ENCODE measurements at places on chromosomes 3 and 15.

GRCh38 chr3:197021231-197021630 lies 8.4 kb downstream of the MELTF start:
- no peak for DNase-seq

- DNase-seq, result no peak
Observed at GRCh38 chr15:59436774-59437141, 1.2 kb upstream of the FAM81A start.

DNA sequence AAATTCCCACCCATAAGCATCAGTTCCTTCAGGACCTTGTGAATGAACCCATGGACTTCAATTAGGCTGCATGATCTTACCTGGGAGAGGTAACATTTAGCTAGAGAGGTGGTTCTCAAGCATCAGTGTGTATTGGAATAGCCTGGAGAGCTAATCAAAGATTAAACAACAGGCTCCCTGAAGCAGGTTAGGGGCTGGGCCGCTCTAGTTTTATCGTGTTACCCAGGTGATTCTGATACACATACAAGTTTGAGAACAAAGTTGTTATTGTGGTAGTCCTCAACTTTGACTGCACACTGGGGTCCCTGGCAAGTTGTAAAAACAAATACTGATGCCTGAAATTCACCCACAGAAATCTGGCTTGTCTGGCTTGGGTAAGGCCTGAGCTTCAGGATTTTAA lies 31.2 kb downstream of the MYH15 start:
- no peak for DNase-seq

- peak; percentile 10 for DNase-seq
Observed at GRCh38 chr15:97791824-97792792, 168.4 kb upstream of the ARRDC4 start.

DNA sequence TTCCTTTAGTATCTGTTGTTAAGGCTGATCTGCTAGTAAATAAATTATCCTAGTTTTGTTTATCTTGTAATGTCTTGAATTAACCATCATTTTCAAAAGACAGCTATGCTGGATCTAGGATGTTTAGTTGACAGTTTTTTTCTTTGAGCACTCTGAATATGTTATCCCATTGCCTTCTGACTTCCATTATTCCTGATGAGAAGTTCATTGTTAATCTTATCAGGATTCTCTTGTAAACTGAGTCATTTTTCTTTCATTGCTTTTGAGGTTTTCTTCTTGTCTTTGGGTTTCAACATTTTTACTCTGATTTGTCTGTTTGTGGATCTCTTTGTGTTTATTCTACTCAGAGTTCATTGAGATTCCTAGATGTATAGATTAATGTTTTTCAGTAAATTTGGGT lies 157.7 kb downstream of the WNT7A start:
- peak; percentile 2 for DNase-seq

DNA sequence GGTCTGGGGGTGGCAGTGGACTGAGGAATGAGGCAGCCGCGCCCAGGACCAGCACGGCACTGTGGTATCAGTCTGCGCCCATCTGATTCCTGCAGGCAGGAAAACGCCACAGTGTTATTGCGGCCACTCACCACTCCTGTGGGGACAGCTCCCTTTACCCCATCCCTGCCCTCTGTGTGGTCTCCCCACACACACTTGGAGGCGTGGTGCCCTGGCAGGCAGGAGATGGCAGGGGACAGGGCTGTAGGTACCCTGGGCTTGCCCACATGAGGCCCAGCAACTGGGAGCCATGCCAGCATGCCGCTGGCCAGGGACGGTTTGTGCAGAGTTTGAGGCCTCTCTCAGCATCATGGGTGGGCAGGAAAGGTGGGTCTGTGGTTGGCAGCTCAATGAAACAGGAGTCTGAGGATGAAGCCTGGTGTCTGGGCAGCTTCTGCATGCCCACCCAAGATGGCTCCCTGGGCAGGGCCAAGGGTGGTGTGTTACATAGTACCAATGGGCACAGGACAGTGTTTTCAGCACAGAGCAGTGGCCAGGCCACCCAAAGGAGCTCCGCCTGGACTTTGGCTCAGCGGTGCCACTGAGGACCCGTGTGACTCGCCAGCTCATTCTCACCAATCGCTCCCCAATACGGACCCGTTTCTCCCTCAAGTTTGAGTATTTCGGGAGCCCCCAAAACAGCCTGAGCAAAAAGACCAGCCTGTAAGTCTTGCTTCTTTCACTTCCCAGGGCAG lies 27.2 kb downstream of the ACAA1 start:
- DNase-seq, result no peak

DNA sequence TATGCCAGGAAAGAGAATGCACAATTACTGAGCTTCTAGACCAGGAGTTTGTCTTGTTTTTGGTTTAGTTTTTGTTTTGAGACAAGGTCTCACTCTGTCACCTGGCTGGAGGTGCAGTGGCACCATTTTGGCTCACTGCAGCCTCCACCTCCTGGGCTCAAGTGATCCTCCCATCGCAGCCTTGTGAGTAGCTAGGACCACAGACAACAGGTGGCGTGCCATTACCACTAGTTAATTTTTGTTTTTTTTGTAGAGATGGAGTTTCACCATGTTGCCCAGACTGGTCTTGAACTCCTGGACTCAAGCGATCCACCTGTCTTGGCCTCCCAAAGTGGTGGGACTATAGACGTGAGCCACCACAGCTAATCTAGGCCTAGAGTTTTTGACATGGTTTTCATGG lies 104.4 kb upstream of the CCDC54 start:
- no peak for DNase-seq

DNA sequence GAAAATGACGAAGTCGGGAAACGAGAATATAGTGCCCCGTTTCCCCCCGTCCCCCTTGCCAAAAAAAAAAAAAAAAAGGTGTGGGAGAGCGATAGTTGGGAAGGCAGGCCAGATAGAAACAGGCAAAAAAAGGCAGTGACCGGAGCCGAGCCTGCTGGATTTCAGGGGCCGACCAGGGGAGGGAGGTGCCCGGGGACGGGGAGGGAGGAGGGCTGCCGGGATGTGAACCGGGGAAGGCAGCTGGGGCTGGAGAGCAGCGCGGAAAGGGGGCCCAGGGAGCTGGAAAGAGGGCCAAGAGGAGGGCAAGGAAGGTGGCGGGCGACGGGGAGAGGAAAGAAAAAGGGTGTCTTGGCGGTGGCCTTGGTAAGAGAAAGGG lies 837 bp downstream of the LRRN1 start:
- peak; percentile 41 for DNase-seq

DNA sequence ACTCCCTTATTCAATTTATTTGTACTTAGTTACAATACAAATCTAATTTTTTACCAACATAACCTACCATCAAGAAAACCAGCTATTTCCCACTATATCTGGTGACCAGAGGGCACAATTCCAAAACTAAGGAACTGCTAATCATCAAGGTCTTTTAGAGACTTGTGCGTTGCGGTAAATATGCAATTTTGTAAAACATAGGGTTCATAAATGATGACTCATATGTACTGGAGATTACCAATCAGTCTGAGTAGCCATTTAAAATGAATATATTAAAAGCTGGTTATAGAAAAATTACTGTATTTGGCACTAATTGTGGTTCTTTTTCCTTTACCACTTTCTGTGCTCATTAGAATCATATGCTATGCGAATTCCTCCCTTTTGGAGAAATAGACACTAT lies 859.6 kb downstream of the ROBO1 start:
- DNase-seq, result no peak

DNA sequence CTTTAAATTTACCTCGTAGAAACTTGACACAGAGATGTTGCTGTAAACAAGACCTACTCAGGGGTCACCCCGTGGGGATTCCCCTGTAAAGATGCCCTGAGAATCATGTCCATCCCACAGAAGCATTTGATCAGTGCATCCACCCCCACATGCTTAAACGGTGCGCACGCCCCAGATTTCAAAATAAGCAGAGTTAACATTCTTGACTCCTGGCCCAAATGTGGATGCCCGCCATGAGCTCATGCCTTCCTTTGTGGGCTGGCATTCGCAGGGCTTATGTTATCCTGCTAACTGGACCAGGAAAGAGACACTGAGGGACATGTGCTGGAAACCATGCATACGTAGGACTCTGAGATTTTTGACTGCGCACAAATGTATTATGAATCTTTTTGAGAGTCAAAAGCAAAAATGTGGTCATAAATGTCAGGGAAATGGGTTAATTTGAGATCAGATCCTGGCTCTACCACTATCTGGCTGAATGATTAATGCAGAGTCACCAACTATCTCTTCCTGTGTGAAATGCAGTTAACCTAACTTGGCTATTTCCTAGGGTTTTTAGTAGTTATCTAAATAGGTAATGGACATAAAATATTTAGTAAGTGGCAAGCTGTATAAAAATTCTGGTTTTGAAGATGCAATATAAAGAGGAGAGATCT lies 9.1 kb upstream of the TP63 start:
- no peak for DNase-seq

GRCh38 chr3:82978368-82978767 lies 1216.9 kb upstream of the GBE1 start:
- DNase-seq, result no peak

GRCh38 chr15:59722476-59722875 lies 33.4 kb upstream of the BNIP2 start:
- no peak for DNase-seq

GRCh38 chr15:69067296-69067695 lies 52.8 kb downstream of the NOX5 start:
- DNase-seq, result no peak

GRCh38 chr3:134315286-134316106 lies 58.8 kb downstream of the AMOTL2 start:
- DNase-seq, result no peak

GRCh38 chr3:124441766-124442165 lies 288.5 kb upstream of the UMPS start:
- DNase-seq, result no peak

DNA sequence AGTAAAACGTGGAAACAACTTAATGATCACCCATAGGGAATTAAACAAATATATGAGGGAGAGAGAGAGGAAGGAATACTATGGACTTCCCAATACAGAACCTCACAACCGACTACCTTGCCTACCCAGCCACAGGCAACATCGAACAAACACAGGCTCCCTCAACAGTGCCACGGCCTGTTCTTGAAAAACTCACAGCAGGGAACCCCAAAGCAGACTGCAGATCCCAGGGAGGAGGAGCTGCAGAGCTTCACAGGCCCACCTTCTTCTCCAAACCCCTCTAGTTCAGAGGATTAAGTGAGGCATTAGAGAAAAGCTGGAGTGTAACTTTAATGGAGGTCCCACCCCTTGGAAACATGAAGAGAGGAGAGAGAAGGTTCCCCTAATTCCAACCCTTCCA lies 110.2 kb downstream of the ST8SIA2 start:
- no peak for DNase-seq

GRCh38 chr15:90637693-90638092 lies 79.5 kb upstream of the BLM start:
- no peak for DNase-seq

- DNase-seq, result no peak
Observed at GRCh38 chr15:27899583-27900285, 199.4 kb downstream of the OCA2 start.

DNA sequence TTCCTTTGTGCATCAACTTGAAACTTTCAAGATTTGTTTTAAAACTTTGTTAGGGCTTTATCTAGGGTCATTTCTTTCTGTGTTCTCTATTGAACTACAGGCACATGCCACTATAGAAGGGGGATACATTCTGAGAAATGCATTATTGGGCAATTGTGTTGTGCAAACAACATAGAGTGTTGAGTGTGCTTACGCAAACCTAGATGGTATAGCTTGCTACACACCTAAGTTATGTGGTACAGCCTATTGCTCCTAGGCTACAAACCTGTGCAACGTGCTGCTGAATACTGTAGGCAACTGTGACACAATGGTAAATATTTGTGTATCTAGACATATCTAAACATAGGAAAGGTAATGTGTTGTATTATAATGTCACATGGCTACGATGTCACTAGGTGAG lies 33.0 kb upstream of the KLF13 start:
- no peak for DNase-seq

DNA sequence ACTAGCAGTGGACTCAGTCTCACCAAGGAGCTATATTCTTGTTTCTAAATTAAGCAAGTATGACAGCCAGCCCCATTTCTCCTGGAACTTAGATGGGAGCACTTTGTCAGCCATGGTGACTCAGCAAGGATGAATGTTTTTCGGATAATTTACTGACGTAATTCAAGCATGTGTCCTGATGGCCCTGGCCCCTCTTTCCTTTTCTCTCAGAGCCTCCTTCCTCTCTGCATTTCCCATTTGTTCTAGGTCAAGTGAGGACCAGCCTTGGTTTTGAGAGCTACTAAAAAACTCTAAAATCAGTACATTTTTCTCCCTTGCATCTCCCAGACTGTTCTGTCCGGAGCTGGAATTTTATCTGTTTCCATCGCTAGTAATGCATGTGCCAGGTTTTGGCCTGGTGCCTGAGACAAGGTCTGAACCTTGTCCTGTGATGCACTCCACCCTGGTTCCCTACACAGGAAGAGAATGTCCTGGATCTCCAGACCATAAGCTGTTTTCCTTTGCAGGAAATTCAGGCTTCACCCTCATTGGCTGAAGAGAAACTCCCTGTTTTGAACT lies 256.6 kb upstream of the ROPN1 start:
- DNase-seq, result peak; percentile 77

DNA sequence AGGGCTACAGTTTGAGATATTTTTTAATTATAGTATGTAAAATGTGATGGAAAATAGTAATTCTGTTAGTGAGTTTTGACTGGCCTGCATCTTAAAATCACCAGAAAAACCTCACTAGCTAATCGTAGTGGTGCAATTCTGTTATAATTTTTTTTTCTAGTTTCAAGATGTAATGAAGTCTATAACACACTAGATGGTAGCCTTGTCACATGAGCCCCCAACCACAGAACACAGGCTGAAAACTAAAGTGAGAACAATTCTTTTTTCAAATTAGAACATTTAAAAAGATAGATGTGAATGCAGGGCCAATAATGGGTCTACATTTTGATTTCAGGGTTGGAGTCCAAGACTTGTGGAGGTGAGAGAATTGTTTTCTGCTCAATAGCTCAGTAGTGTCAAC lies 83.3 kb upstream of the KCNH8 start:
- DNase-seq, result peak; percentile 14

DNA sequence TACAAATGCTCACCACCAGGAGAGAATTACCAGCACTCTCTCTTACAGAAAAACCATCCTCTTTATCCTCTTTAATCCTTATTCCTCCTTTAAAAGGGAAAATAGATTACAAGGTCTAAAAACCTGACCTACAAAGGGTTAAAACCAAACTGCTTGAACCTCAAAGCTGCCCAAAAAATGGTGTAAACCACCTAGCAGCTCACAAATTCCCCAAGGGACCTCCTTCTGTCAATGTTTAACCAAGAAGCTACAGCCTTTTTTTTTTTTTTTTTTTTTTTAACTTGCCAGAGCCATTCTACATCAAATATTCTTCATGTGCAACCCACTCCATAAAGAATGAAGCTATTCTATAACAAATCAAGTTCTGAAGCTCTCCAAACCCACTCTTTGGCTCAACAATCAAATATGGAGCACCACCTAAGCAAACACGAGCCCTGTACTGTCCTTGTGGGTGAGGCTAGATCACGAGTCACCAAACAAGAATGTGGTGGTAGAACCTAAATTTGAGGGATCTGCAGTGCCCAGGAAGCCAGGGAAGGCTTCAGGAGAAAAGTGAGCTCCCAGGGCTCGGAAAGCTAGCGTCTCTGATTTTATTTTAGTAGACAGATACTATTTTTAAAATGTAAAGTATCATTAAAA lies 20.1 kb downstream of the OSBPL10 start:
- peak; percentile 75 for DNase-seq

GRCh38 chr15:91258415-91258759 lies 158.3 kb downstream of the SV2B start:
- DNase-seq, result peak; percentile 38

Data from urothelium cell line (cell line).